ENCODE measurements at places on chromosomes 5 and 9. TPM values are rescaled to one million over a fixed set of nuclear protein-coding genes. Genes with fewer than 3 reads are reported as not detected.

DNA sequence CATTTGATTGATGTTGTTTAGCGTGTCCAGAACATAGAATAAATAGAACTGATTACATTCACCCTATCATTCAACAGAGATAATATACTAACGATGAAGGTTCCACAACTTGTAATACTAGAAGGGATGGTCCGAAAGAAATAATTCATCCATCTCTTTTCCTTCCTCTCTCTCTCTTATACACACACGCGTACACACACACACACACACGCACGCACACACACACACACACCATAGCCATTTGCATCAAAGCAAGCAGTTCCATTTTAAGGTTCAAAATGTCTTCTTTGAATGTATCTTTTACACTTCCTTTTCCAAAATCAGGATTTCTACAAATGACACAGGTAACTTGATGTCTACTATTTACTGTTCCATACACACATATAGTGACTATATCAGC is 887 bp downstream of the GDA start:
- no peaks in the 10 kb centered on the region for H3K4me1 ChIP-seq
- no peak for DNase-seq

GRCh38 chr5:17487174-17487512 is 10.9 kb upstream of the TAF11L2 start:
- H3K4me1 ChIP-seq = no peaks in the 10 kb centered on the region
- no peak overlapping the region for H3K4me3 ChIP-seq
- no peak for DNase-seq
- no peaks in the 10 kb centered on the region for H3K36me3 ChIP-seq

DNA sequence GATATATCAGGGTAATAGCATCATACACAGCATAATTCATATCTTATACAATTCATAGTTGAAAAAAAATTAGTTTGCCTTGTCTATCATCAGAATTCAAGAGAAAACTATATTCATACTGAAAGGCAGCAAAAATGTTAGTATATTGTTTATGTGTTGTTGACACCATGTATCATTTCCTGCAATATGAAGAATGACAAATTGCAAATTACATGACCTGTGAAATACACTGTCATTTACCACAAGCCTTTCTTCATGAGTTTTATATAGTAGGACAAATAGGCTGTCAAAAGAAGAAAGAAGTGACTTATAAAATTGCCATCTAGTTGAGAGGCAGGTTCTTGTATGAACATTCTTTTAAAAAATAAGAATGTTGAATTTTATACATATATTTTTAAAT is 1136.3 kb upstream of the CDH9 start:
- no peak overlapping the region for H3K4me3 ChIP-seq
- no peaks in the 10 kb centered on the region for H3K4me1 ChIP-seq
- DNase-seq = no peak
- no peak overlapping the region for H3K27ac ChIP-seq
- H3K27me3 ChIP-seq = no peaks in the 10 kb centered on the region
- no peaks in the 10 kb centered on the region for H3K36me3 ChIP-seq

DNA sequence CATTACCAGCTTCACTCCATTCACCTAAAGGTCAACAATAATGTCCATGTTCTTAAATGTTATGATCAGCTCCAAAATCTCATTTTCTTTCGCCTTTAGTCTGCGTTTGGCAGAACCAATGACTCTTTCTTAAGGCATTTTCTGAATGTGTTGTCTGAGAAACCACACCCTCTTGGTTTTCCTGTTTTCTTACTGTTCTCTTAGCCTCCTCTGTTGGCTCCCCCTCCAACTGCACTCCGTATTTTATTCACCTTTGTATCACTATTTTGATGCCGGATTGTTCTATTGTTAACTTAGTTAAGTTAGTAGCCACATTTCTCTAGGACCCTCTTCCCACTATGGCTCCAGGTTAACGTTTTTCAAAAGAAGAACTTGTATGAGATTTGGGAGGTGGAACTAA is 185.6 kb downstream of the DMAC1 start:
- H3K4me3 ChIP-seq = no peak overlapping the region
- no peaks in the 10 kb centered on the region for H3K36me3 ChIP-seq
- no peak for DNase-seq
- no peaks in the 10 kb centered on the region for H3K27me3 ChIP-seq
- H3K4me1 ChIP-seq = no peaks in the 10 kb centered on the region

DNA sequence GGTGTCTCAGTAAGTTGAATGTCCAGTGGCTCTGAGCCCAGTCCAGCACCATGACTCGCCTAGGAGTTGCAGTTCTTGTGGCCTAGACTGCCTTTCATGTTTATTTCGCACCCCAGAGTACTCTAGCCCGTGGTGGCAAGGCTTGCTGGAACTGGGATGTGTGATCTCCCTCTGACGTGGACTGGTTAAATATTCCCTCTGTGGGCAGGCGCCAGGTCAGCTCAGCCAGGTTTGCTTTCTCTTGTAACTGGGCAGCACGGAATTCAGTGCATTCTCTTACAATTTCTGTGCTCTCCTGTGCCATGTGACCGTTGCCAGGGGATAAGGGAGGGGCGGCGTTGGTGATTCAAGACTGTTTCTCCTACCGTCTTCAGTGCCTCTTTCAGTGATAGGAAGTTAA is 270.8 kb downstream of the KDM4C start:
- DNase-seq = no peak
- no peak overlapping the region for H3K4me3 ChIP-seq
- H3K27ac ChIP-seq = peak overlapping the region; percentile 14

The GZMA gene
- 6.1 TPM for total RNA-seq

- H3K4me3 ChIP-seq = no peak overlapping the region
- H3K36me3 ChIP-seq = no peaks in the 10 kb centered on the region
- no peaks in the 10 kb centered on the region for H3K27me3 ChIP-seq
- no peak overlapping the region for H3K27ac ChIP-seq
- DNase-seq = no peak
- no peaks in the 10 kb centered on the region for H3K4me1 ChIP-seq
Observed at GRCh38 chr5:11642438-11642837, 261.8 kb downstream of the CTNND2 start.

GRCh38 chr5:170477906-170478305 is 25.9 kb upstream of the KCNIP1 start:
- H3K4me3 ChIP-seq = no peak overlapping the region
- H3K36me3 ChIP-seq = no peaks in the 10 kb centered on the region
- H3K4me1 ChIP-seq = no peaks in the 10 kb centered on the region
- no peak overlapping the region for H3K27ac ChIP-seq
- H3K27me3 ChIP-seq = no peaks in the 10 kb centered on the region
- no peak for DNase-seq

- H3K36me3 ChIP-seq = no peaks in the 10 kb centered on the region
- no peaks in the 10 kb centered on the region for H3K27me3 ChIP-seq
- DNase-seq = no peak
- no peaks in the 10 kb centered on the region for H3K4me1 ChIP-seq
- no peak overlapping the region for H3K27ac ChIP-seq
Observed at GRCh38 chr5:76943006-76943405, 9.8 kb upstream of the CRHBP start.

DNA sequence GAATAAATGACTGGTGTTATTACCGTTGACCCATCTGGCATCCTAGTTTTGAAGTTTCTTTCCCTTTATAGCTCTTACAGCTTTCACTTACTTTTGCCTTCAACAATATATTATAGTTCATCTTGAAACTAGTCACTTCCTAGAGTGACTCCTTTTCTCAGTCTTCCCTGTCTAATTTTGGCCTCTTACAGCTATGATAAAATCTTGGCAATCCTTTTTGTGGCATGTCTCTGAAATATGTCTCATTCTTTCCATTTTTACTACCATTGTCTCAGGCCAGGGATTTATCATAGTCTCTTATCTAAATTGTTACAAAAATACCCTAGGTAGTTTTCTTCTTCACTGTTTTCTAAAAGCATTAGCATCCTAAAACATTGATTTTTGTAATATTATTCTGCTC is 621.3 kb upstream of the ZNF608 start:
- no peaks in the 10 kb centered on the region for H3K27me3 ChIP-seq
- H3K4me3 ChIP-seq = no peak overlapping the region
- H3K27ac ChIP-seq = no peak overlapping the region

The SPATA31D1 gene
- total RNA-seq = not detected

The UBE2QL1 gene
- 0.31 TPM for total RNA-seq

The SURF1 gene
- 45.0 TPM for total RNA-seq

The ALDOB gene
- total RNA-seq = 11.0 TPM

- DNase-seq = no peak
- H3K27ac ChIP-seq = no peak overlapping the region
- H3K36me3 ChIP-seq = no peaks in the 10 kb centered on the region
- no peak overlapping the region for H3K4me3 ChIP-seq
- no peaks in the 10 kb centered on the region for H3K4me1 ChIP-seq
- no peaks in the 10 kb centered on the region for H3K27me3 ChIP-seq
Observed at GRCh38 chr5:91142819-91143218, 240.3 kb downstream of the ARRDC3 start.

The NPR2 gene
- 17.0 TPM for total RNA-seq

- H3K4me3 ChIP-seq = no peak overlapping the region
- no peak for DNase-seq
- no peaks in the 10 kb centered on the region for H3K36me3 ChIP-seq
- no peak overlapping the region for H3K27ac ChIP-seq
- no peaks in the 10 kb centered on the region for H3K4me1 ChIP-seq
Observed at GRCh38 chr5:91403438-91403837, 20.3 kb upstream of the ARRDC3 start.

The IL5 gene
- not detected for total RNA-seq

GRCh38 chr9:108831496-108832178 is 24.1 kb downstream of the ACTL7B start:
- H3K27ac ChIP-seq = no peak overlapping the region
- no peaks in the 10 kb centered on the region for H3K36me3 ChIP-seq
- H3K4me3 ChIP-seq = no peak overlapping the region
- DNase-seq = no peak

- no peaks in the 10 kb centered on the region for H3K36me3 ChIP-seq
- no peaks in the 10 kb centered on the region for H3K27me3 ChIP-seq
- H3K27ac ChIP-seq = no peak overlapping the region
- no peaks in the 10 kb centered on the region for H3K4me1 ChIP-seq
- DNase-seq = no peak
- H3K4me3 ChIP-seq = no peak overlapping the region
Observed at GRCh38 chr5:168720575-168720974, 141.4 kb upstream of the PANK3 start.

The ERP44 gene
- total RNA-seq = 22.3 TPM

The ISL1 gene
- total RNA-seq = not detected

DNA sequence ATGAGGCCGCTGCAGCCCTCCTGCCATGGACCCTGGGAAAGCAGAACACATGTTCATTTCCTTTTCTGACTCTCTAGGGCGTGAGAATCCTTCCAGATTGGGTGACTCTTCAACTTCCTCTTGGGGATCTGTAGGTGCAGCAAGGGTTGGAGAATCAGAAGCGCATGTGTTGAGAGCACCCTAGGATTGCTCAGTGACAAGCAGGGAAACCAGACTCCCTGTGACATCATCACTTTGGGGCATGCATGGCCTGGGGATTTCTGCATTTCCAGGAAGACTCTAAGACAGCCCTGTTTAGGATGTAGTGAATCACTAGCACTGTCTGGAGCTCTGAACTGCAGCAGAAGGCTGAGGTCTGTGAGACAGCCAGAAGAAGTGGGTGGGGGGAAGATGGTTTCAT is 15.1 kb upstream of the LCP2 start:
- H3K4me1 ChIP-seq = peaks cover 3% of the 10 kb centered on the region
- no peak overlapping the region for H3K4me3 ChIP-seq

DNA sequence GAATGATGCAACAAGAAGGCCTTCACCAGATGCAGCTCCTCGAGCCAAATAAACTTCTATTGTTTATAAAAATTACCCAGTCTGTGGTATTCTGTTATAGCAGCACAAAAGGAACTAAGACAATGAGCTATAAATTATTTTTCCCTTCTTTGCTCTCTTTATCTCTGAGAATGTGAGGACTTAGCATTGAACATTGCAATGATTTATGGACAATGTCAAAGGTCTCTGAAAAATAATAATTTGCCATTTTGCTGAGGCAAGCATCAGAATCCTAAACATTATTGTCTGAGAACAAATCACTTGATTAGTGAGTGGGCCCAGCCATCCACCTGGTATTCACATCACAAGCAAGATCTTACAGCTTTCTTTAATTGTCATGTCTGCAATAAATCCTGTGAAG is 95.4 kb upstream of the SSBP2 start:
- DNase-seq = no peak
- no peaks in the 10 kb centered on the region for H3K27me3 ChIP-seq
- no peak overlapping the region for H3K4me3 ChIP-seq

DNA sequence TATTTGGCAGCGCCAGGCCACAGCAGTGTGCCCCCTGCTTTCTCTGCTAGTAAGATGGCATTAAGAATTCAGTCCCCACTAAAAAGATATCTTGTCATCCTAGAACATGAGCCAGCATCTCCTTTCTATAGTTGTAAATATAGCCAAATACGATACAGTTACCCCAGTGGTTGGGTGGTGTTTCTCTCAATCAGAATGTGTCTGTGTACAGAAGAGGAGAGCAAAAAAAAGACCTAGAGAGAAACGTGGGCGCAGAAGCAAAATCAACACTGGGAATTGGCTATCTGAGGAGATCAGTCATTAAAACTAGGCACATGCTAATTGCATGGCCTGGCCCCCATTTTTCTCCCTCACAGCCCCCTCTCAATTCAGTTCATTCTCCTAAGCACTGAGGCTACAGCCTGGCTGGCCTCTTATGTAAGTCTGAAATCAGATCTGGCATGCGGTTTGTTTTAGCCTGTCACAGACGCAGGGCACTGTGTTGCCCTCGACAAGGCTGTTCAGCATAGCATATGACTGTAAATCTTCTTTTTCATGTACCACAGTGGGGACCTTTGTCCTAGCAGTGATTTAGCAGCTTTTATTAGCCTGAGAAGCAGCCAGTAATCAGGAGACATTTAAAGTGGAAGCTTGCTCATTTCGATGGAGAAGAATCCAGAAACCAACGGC is 57.8 kb downstream of the RORB start:
- no peaks in the 10 kb centered on the region for H3K36me3 ChIP-seq
- no peak overlapping the region for H3K4me3 ChIP-seq
- no peaks in the 10 kb centered on the region for H3K27me3 ChIP-seq

The SEMA4D gene
- 147 TPM for total RNA-seq

- no peaks in the 10 kb centered on the region for H3K4me1 ChIP-seq
- H3K36me3 ChIP-seq = no peaks in the 10 kb centered on the region
- H3K4me3 ChIP-seq = no peak overlapping the region
- no peak for DNase-seq
Observed at GRCh38 chr5:78602400-78602799, 46.2 kb downstream of the LHFPL2 start.

DNA sequence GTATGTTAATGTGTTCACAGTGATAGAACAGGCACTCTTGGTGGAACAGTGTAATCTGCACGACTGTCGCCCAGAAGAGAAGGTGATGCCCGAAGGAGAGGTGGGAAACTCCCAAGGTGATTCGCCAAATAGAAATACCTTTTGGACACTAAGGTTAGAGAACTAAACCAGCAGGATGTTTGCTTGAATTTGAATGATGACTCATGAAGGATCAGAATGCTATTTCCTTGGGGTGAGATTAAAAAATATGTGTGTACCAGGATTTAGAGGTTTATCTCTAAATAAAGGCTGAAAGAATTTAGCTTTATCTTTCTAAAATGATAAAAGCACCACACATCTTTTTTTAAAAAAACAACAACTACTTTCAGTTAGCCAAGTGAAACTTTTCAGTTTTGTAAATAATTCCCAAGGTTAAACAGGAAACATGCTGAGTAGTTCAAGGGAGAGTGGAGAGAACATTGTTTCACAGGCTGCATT is 297.4 kb upstream of the TAS2R1 start:
- H3K4me1 ChIP-seq = peaks cover 3% of the 10 kb centered on the region
- no peak overlapping the region for H3K4me3 ChIP-seq
- DNase-seq = no peak
- H3K27me3 ChIP-seq = no peaks in the 10 kb centered on the region
- H3K27ac ChIP-seq = no peak overlapping the region

Data from kidney (tissue), 22 donors.